ENCODE measurements at places on chromosomes 3 and 15.
A peak's percentile ranks its signal among the peaks of the same experiment; 100 is the strongest.

DNA sequence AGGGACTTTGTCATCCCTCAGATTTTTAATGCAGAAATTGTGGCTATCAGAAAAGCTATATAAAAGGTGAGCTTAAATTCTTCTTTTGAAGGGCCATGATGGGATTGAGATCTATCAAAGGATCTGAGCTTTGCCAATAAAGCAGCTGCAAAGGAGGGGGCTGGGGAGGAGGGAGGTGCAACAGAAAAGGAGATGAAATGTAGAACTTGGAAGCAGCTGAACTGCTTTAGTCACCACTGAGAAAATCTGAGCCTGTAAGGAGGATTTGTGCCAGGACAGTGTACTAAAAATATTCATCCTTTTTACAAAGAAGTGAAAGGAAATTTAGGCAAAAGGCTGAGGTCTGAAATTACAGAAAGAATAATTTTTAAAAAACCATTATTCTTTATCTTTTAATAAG, 10.4 kb downstream of the TSPAN3 start:
- DNase-seq: no peak

GRCh38 chr3:39108200-39108710, 775 bp downstream of the TTC21A start:
- DNase-seq: no peak

DNA sequence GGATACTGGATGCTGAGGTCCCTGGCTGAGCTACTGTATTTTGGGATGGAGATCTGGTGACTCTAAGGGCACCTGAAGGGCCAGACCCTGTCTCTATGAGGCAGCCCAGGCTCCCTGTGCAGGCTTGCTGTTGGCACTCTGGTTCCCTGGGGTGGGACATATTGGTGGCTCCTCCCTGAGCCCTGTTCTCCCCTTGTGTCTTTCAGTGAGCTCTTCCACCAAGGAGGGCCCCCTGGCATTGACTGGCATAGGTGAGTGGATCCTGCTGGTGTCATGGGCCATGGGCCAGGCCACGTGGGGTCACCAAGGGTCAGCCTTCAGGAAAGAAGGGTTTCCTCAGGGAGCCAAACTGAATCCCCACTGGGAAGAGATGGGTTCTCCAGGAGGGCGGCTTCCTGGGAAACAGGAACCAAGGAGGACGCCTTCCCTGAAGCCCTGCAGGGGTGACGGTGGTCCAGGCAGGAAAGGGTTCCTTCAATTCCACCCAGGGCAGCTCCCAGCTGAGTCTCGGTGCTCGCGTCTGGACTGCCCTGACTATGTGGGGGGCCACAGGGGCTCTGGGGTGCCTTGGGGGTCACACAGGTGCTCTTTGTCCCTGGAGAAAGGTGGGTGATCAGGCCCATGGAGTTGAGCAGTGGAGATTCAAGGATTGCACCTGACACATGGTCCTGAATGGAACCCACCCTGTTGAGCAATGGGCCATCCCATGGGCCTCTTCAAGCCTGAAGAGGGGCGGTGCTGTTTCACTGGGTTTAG, 220.4 kb downstream of the SNRPN start:
- no peak for DNase-seq

DNA sequence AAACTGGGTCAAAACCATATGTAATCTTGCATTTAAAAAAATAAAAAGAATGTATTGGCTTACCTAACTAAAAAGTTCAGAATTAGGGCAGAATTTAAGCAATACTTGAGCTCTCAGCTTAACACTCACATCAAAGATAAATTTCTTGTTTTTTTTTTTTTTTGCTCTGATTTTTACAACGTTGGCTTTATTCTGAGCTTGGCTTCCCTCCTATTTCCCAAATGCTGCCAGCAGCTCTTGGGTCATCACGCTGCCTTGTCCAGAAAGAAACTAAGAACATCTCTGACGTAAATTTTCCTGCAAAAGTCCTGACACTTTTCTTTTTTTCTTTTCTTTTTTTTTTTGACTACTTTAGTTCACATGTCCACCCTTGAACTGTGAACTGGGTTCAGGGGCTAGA, 150.6 kb upstream of the TGFBR2 start:
- no peak for DNase-seq

GRCh38 chr3:183490653-183491052, 62.2 kb upstream of the MCF2L2 start:
- DNase-seq: no peak

DNA sequence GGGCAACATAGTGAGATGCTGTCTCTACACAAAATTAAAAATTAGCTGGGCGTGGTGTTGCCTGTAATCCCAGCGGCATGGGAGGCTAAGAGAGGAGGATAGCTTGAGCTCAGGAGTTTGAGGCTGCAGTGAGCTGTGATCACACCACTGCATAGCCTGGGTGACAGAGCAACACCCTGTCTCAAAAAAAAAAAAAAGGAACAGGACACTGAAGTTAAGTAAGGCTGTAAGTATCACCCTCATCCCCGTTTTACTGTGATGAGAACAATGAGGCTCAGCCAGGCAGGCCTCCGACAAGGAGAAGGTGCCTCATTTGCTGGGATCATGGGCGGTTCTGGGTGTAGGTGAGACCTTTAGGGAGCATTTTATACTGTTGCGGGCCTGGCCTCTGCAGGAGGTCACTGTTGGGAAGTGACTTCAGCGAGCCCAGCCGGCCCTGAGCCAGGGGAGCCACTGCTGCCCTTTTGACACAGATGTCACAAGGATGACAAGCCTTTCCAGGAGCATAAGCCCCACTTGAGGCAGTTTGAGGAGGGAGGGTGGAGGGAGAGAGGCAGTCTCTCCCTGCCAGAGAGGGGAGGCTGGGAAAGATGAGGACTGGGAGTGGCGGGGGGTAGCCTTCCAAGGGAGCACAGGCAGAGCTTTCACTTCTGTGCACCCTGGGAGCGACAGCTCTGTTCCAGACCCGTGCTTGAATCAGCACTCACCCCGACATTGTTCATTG, 30.8 kb downstream of the IRAK2 start:
- DNase-seq: peak; percentile 50

- no peak for DNase-seq
Observed at GRCh38 chr3:481680-482079, 285.1 kb downstream of the CHL1 start.

DNA sequence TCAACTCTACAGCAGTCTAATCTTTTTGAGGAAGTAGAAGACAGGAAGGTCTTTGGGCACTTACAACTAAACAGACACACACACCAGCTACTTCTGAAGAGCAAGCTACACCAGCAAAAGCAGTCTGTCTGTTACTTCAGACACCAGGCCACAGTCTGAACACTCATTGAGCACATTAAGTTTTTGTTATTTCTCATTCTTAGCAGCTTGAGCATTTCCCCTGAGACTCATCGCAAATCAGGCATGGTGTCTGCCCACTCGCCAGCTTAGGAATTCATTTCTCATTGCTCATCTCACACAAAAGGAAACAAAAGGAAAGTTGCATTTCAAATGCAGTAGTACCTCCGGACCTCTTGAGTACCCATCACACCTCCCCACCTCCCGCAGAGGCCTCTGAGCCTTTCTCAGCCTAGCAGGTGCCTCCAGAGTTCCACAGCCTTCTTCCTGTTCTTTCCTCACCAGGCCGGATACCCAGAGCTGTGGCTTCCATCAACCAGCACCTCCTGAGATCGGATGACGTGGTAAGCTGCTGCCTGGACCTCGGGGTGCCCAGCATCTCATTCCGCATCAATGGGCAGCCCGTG, 302.0 kb downstream of the RYR3 start:
- no peak for DNase-seq

DNA sequence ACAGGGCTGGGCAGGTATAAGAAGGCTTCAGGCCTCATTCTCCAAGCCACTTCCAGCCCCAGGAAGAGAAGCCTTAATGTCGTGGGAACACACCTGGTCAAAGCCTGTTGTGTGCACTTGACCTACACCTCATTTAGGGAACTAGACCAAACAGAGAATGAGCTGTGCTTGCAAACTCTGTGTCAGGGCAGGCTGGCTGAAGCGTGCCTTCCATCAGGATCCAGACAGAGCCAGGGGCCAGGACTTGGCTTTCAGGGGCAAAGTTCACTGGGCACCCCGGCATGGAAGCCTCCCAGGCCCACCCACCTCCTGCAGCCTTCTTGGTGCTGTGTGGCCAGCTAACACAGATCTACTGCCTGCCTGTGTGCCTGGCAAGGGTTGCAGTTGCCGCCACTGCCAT, 11.5 kb downstream of the RBPMS2 start:
- no peak for DNase-seq

DNA sequence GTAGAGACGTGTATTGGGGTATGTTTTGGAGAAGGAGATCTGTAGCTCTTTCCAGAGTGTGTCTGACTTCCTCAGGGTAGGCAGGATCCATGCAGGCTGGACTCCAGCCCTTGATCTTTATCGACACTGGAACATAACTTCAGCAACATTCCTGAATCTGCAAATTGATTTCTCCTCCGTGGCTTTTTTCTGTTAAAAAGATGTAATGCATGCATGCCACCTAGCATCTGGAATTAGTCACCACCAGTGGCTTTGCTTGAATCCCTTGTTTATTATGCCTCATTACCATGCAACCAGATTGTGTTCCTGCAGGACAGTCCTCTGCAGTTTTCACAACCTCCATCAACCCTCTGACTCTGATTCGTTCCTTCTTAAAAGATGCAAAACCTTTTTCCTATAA, 86.1 kb downstream of the CCNL1 start:
- DNase-seq: no peak

DNA sequence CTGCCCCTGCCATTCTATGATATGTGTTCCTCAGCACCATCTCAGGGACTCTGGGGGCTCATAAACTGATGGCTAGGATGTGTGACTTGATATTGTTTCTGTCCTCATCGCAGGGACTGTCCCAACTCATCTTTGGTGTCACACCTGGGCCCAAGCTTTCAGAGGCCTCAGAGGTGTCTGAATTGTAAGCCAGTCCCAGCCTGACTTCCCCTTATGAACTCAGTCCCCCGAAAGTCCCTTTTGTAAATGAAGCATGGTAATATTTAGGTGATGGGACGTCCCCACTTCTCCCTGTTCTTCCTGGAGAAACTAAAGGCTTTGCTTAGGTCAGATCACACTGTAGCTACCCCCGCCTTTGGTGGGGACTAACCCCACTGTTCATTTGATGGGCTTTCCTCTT, 142.4 kb upstream of the TLE3 start:
- no peak for DNase-seq

GRCh38 chr15:59963925-59964324, 40.2 kb upstream of the FOXB1 start:
- no peak for DNase-seq

DNA sequence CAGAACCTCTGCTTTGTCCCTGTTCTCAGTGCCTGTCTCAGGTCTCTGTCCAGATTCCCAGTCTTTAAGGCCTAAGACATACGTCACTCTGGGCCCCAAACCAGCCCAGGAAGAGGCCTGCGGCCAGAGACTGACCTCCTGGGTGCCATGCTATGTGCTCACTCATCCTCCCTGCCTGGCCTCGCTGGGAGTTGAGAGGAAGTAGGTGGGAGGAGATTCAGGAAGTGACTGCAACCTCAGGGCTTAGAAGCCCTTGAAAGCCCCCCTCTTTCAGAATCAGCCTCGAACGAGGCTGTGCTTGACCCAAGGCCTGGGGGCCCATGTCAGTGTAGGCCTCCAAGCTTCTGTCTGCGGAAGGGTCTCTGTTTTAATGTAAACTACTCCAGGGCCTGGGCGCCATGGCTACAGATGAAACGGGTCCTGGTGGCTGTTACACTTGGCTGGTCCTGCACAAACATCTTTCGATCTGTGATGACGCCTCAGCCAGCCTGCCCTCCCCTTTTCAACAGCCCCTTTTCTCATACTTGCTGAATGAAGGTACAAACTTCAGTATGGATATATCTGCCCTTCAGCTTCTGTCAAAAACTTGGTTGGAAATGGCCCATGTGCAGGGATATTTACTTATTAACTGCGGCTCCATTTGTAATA, 11.7 kb downstream of the RASGRF1 start:
- DNase-seq: no peak

DNA sequence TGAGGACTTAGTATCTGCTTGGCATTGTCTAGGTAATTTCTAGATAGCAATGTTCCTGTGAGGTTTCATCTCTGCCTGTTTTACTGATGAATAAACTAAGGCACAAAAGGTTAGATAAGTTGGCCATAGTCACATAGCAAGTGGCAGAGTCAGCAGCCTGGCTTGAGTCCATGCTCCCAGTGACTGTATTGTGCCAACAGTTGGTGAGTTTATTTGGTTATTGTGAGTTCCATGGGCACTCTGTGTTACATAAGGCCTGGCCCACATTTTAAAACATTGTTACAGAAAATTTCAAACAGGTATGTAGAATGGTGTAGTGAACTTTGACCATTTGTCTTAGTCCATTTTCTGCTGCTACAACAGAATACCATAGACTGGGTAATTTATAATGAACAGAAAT, 15.2 kb downstream of the MCM2 start:
- DNase-seq: no peak

DNA sequence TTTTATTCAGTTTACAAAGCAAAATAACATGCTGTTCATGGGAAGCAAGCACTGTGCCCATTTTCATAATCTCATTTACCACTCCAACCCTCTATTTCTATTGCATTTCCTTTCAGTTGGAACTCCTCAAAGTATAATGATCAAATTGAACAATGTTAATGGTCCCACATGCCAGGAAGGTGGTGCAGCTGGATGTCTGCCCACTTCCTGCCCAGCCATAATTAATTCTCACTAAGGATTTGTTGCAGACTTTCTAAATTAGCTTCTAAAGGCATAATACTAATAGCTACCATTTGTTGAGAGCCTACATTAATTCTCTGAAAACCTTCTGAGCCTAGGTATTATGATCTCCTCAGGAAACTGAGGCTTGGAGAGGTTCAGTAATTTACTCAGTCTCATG, 316.1 kb upstream of the TPM1 start:
- no peak for DNase-seq

- DNase-seq: peak; percentile 5
Observed at GRCh38 chr3:11434017-11434526, 161.9 kb downstream of the ATG7 start.

GRCh38 chr3:107061466-107061865, 315.8 kb upstream of the CCDC54 start:
- no peak for DNase-seq

GRCh38 chr15:27574541-27575054, 524.5 kb downstream of the OCA2 start:
- no peak for DNase-seq

DNA sequence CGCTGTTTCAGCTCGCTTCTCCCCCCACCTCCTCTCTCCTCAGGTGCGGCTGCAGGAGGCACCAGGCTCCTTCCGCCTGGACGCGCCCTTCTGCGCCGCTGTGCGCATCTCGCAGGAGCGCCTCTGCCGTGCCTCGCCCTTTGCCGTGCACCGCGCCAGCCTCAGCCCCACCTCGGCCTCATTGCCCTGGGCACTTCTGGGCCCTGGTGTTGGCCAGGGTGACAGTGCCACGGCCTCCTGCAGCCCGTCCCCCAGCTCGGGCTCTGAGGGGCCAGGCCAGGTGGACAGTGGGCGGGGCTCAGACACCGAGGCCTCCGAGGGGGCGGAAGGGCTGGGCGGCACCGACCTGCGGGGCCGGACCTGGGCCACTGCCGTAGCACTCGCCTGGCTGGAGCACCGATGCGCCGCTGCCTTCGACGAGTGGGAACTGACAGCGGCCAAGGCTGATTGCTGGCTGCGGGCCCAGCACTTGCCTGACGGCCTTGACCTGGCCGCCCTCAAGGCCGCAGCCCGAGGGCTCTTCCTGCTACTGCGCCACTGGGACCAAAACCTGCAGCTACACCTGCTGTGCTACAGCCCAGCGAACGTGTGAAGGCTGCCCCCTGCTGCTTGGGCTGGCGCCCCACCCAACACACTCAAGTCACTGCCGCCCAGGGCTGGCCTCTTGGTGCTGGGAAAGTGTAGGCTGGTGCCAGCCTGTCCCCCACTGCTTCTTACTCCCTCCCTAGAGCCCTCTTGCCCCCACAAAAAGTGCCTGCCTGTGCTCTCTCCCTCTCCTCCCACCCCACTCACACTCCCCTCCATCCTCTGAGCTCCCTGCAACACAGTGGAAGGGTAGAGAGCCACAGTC, 7.1 kb downstream of the ALG3 start:
- DNase-seq: no peak

Data from hypothalamus (tissue), 51 donors.